ENCODE measurements at places on chromosomes 5 and 9. TPM values are rescaled to one million over a fixed set of nuclear protein-coding genes. Genes with fewer than 3 reads are reported as not detected.
A peak's percentile ranks its signal among the peaks of the same experiment; 100 is the strongest.

DNA sequence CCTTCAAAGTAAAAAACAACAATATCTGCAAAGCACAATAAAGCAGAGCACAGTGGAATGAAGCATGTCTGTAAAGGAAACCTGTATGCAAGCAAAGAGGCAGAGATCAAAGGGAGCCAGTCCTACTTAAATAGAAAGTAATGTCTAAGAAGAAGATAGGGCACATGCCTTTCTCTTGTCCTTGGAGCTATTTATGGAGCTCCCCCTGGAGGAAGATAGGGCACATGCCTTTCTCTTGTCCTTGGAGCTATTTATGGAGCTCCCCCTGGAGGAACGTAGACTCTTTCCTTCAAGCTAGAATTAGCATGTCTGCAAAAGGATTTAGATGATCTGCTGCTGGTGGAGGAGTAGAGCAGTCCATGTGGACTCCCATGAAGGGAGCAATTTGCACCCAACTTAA lies 168.1 kb upstream of the RASEF start:
- DNase-seq = no peak

DNA sequence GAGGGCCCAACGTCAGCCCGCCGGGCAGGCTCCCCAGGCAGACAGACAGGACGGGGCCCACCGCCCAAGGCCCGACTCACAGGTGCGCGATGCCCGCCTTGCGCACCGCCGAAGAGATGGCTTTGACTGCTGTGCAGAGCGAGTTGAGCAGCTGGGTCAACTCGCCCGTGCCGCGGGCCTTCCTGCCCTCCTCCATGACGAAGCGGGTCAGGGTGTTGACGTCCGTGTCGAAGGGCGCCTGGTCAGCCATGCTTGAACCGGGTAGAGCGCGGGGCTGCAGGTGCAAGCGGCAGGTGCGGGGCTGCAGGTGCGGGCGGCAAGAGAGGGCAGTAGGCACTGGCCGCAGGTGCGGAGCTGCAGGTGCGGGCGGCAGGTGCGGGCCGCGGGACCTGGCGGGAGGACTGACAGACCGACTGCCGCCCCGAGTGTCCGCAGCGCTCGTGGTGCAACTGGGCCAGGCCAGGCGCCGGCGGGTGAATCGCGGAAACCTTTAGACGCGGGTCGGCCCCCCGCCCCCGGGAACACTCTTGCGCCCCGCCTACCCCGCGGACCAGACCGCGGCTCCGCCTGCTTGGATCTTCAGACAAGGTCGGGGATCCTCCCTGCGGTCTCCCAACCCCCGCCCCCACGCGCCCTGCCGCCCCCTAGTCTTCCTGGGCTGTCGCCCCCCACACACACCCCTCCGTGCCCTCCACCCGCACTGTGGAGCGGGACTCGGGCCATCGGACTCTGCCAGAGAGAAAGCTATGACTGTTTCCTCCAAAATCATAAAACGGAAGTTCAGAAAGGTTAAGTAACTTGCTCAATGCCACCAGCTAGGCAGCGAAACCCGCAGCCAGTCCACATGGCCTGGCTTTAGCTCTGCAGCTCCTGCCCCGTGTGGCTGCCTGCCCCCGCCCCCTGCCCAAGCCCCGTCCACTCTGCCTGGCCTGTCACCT lies at the start of gene FBP1:
Gene FBP1 (minus strand): TSS at position 458 of the 938 bp plus-strand sequence. CDS start 208 bp downstream, at position 250.
- no peak for DNase-seq

DNA sequence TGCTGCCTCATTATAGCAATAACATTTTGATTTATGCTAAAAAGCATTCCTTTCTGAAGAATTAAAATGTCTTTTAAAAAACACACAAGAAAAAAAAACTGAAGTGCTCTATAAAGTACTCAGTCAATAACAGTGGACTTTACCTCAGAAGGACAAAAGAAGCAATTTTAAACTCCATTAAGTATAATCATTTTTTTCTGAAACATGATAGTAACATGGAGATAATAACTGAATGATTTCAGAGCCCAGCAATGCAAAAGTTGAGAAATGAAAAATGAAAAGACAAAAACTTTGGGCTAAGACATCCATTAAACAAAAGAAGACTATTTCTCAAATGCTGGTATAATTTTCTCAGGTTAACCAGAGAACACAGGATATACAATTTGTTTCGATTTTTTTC lies 78.7 kb downstream of the RFX3 start:
- DNase-seq = no peak

GRCh38 chr9:33765411-33765810 lies 29.9 kb upstream of the PRSS3 start:
- no peak for DNase-seq

DNA sequence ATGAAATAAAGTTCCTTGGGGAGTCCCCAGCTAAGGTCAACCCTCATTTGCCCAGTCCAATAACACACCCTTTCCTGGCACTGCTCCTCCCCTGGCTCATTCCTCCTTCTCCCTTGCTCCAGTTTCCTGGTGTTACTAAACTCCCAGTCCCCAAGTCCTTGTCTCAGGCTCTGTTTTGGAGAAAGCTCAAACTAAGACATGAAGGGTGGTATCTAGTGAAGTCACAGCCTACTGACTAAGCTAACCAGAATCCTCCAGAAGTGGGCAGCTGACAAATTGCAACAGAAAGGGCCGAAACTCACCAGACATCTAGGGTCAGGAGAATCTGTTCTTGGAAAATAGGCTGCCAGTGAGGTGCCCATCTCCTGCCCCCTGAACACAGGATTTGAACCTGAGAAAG lies 118.7 kb upstream of the NEK6 start:
- no peak for DNase-seq

GRCh38 chr9:5375790-5376477 lies 36.3 kb upstream of the RLN1 start:
- no peak for DNase-seq

DNA sequence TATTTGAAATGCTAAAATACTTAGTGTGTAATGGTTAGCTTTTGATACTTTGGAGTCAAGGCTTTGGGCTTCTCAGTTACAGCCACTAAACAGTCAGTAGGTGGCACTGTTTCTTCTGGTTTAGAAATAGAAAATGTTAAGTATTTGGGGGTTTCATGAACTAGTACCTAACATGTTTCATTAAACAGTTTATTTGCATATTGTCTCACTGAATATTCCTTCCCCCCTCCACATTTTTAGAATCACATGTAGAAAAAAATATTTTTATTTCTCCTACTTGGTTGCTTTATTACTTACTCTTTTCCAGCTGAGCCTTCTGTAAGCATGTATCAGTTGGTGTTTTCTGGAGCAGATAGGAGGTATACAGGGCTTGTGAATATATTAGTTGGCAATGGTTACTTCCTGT lies 48.0 kb downstream of the IPO11 start:
- peak; percentile 51 for DNase-seq

- DNase-seq = no peak
These were observed 293.0 kb upstream of the DAP start for GRCh38 chr5:11054014-11054413.

GRCh38 chr5:82396871-82397514 lies 118.8 kb upstream of the RPS23 start:
- peak; percentile 76 for DNase-seq

- peak; percentile 37 for DNase-seq
These were observed 3.3 kb upstream of the PURA start for GRCh38 chr5:140110646-140110957.

DNA sequence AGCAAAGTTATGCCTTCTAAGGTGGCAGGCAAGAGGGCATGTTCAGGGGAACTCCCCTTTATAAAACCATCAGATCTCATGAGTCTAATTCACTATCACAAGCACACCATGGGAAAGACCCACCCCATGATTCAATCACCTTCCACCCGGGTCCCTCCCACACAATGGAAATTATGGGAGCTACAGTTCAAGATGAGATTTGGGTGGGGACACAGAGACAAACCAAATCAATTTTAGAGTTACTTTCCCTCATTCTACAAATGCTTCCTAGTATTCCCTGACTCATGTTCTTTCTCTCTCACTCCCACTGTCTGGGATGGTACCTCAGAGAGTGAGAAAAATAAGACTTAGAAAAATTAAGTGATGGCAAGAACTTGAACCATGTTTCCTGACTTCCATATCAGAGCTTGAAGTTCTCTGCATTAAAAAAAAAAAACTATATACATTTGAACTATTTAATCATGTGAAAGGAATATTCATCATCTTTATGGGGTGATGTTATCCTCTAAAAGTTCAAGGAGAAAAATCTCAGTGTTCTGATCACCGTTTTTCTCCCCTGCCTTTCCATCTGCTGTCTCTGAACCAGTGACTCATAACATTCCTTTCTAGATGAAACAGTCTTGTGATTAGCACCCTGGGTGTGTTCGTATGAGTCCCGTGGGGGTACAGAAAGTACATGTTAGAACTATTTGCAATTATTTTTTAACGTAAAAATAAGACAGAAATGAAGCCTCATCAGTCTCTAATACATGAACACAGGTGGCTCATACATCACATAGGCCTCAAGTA lies 282.9 kb downstream of the SLF1 start:
- DNase-seq = no peak

DNA sequence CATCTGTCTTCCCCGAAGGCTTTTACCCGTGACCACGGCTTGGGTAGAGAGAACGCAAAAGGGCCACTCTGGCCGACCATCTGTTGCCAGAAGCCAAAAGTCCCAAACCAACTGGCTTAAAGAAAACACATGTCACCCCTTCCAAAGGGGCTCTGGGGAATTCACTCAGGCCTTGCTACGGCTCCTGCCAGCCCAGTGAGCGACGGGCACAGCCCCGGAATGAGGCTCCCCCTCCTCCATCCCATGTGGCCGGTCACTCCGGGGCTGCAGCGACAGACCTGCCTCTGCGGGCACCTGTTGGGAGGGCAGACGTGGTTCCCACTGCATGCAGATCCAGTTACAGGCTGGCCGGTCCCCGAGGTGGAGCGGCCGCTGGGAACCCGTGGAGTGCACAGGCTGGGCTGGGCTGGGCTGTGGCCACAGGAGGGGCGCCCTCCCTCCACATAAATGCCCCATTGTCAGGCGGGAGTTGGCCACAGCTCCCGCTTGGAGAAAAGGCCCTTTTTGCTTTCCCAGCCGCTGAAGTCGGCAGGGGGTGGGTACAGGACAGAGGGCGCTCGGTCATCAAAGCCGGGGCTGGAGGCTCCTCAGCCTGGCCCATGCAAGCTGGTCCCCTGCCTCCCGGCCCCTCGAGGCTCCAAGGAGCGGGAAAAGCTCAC lies 19.9 kb downstream of the NOTCH1 start:
- no peak for DNase-seq

GRCh38 chr5:132458651-132459030 lies 31.9 kb downstream of the IRF1 start:
- no peak for DNase-seq

DNA sequence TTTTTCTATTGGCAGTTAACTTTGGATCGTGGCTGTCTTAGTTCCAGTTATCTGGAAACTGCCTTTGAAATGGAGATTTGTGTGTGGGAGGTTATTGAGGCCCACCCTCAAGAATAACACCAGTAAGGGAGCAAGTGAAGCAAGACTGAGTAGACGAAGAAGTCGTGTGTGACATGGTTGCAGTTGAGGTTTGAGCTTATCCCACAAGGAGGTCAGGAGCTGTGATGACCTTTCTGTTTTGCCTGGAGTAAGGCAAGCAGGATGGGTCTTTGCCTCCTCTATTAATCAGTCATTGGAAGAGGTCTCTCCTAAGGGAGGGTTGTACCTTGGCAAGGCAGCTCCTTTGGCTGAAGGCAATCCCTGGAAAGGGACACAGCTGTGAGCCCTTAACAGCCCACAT lies 49.6 kb upstream of the CTXN3 start:
- no peak for DNase-seq

DNA sequence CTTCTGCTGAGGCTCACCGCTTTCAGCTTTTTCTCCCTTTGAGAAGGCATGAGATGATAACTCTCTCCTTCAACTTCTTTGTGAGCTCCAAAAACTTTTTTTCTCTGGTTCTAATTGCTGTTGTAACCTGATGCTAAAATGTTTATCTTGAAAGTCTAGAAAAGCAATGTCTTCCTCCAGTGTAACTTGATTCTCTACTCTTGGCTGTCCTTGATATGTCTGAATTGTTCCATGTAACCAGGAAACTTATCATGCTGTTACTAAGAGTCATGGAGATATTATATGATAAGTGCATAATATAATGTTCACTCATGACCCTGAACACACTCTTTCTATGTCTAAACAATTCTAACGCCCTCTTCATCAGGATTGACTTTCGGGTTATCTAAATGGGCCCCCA lies 128.0 kb upstream of the ABCA1 start:
- DNase-seq = no peak

DNA sequence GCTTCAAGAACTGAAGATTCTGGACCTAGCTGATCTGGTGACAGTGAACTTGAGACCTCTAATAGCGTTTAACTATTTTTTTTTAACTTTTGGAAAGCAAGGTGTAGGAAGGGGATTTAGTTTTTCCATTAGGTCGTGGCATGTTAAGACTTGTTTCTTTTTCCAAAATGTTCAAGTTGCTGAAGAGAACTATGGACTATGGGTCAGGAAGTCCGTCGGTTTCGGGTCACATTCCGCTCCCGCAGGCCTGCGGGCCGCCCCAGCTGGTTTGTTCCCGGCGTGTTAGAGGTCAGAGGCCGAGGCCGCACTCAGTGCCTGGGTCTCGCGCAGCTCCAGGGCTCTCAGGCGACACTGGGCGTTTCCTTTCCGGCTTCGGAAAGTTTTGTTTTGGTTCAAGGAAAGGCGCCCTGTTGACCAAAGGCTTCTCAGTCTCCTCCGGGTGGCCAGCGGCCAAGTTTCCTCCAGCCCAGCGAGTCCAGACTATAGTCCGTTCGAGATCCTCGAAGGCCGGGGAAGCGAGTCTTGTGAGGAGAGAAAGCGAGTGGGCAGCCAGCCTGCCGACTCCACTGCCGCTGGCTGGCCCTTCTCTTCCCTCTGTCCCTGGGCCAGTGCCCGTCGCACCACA lies 586 bp upstream of the FCHO2 start:
- DNase-seq = no peak

DNA sequence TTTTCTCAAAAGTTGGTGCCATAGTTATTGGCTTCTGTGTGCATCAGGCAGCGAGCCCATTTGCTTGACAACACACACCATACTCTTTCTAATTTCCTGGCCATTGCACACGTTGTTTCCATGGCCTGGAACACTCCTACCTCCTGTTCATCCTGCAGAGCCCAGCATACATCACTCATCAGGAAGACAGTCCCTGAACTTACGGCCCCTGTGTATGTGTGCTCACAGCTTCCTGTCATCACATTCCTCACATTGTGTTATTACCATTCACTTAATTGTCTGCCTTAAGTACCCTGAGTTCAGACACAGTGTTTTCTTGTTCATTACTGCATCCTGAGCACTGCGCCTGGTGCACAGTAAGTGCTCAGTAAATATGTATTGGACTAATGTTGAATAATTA lies 355.9 kb downstream of the PRELID2 start:
- no peak for DNase-seq

- no peak for DNase-seq
These were observed 319.6 kb downstream of the DRD1 start for GRCh38 chr5:175124251-175124813.

The TPPP gene
- 7.3 TPM for polyA plus RNA-seq

The FIBCD1 gene
- polyA plus RNA-seq = 0.08 TPM

The SLC36A1 gene
- polyA plus RNA-seq = 11.2 TPM

The TNFSF15 gene
- 7.5 TPM for polyA plus RNA-seq

The QRFP gene
- polyA plus RNA-seq = 0.30 TPM

The TRIP13 gene
- 14.5 TPM for polyA plus RNA-seq

The FCN1 gene
- 0.83 TPM for polyA plus RNA-seq

The PPIC gene
- 36.3 TPM for polyA plus RNA-seq

The SQSTM1 gene
- polyA plus RNA-seq = 82.5 TPM

The MAMDC4 gene
- 5.4 TPM for polyA plus RNA-seq
